ENCODE measurements at places on chromosomes 2 and 18.

DNA sequence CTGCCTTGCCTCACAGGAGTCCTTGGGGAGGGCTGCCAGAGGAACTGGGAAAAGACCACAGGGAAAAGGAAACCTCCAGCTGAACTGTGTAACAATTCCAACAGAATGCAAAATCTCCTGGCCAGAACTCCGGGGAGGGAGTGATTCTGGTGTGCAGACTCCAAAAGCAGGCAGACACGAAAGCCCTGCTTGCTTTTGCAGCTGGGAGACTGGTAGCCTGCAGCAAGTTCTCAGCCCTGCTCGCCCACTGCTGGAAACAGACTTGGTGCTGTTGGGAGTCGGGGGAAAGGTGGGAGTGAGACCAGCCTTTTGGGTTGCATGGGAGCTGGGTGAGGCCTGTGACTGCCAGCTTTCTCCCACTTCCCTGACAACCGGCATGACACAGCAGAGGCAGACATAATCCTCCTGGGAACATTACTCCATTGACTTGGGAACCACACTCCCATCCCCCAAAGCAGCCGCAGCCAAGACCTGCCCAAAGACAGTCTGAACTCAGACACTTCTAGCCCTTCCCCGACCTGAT is 26.0 kb upstream of the NMI start:
- no peak for DNase-seq

DNA sequence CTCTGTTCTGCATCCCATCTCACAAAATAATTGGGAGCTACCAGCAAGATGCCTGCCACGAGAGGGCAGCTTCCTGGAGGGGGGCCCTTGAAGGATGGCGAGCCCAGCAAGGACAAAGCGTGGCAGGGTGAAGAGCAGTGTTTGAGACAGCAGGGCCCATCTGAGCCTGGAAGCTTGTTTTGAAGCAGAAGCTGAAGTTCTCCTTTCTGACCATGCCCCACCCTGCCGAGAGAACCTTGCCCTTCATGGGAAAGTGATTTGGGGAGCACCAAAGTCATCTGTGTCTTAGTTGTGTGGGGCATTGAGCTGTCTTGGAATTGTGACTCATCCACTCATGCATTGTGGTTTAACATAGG is 216.3 kb downstream of the BCL11A start:
- no peak for DNase-seq

DNA sequence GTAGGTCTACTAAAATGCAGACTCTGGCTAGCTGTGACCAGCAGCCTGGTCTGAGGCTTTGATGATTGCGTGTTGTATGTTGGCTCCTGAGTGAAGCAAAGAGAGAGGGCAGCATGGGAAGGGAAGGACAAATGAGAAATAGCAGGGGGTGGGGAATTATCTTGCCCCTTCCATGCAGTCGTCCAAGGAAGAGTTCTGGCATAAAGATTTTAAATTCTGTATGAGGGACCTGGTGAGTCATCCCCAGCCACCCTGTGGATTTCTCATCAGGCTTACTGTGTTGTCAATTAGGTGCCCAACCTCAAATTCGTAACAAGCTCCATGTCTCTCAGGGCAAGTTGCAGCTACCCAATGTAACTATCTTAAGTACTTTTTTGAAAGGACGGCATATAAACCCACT is 72.1 kb upstream of the NOSTRIN start:
- no peak for DNase-seq

DNA sequence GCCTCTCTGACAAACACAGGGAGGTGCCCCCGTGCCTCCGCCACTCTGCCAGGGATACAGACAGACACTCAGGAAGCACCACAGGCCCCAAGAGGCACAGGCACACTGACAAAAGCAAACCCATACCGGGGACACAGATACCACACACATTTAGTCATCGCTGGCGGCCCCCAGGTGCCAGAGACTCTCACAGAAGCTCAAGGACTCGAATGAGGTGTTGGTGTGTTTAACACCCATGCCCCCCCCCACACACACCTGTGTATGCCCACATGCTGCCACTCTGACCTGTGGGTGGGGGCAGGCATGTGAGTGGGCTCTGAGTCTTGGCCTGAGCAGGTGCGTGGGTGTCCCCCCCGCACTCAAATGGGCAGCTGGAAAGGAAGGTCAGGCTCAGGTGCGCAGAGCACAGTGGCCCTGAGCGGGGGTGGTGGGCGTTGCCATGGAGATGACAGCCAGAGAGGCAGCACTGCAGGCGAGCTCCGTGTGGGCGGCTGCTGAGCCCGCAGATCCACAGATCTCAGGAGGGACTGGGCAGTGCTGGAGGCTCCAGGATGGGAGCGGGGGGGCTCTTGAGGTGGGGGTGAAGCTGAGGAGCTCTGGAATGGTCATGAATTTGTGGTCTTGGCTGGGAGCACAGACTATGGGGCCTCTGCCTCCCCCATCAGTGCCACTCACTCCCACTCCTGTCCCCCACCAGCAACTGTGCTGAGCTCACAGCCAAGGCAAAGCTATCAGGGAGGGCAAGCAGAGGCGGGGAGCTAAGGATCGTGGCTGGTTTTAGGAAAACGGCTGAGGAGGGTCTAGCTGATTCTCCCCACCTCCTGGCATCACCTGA is 73.9 kb upstream of the TAF1B start:
- no peak for DNase-seq

DNA sequence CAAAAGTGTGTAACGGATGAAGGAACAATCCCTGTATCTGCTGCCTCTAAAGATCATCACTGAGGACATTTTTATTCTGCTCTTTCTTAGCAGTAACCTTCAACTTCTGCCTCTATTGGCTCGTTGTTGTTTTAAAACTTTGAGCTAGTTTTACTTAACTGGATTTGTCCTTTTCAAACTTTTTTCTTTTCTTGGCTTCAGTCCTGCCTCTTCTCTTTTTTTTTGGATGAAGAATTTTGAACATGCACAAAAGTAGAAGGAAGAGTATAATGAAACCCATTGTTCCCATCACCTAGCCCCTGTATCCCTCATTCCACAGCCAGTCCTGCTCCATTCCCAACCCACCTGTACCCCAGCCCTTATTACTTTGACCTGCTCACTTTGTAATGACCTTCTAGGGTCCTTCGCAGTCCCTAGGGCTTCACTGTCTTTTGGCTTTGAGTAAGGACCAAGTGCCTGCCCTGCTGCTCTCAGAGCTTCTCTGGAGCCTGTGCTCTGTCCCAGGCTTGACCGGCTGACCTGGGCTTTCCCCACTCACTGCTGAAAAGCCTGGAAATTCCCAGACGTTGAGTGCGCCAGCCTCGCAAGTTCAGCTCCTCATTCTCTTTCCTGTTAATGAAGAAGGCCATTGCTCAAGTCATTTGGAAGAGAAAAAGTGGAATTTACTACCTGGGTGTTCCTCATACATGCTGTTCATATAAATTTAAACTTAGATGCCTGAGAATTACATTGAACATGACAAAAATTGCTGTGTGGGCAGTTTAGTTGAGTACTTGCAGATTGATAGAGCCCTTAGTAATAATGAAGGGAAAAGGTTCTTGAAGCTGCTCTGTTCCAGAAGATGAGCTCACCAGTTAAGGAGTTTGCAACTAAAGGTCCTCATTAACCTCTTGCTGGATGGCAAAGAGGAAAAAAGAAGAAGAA is 149.3 kb upstream of the ALPP start:
- no peak for DNase-seq

GRCh38 chr2:105400138-105400540 is 1.3 kb upstream of the FHL2 start:
- no peak for DNase-seq

DNA sequence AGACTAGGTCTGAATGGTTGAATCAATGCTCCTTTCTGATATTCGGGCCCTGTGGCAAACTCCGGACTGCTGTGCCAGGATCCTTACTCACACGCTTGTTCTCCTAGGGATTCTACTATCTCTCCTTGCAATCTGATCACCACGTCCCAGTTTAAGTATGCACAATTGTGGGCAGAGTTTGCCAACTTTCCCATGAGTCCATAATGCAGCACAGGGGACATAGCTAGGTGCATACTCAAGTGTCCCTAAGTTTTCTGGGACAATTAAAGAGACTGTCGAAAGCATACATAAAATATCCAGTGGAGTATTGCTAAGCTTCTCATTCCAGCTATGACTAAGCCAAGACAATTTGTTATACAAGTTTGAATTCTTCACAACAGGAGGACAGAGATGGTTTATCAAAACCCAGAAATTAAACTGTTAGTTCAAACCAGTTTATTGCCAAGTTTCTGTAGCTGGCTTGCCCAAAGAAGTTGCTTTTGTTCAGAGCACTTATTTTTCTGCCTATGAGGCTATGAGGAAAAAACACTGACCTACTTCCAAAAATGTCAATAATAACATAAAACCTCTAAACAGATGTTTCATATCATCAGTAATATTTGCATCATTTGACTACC is 136.1 kb downstream of the EXOC6B start:
- DNase-seq = no peak

DNA sequence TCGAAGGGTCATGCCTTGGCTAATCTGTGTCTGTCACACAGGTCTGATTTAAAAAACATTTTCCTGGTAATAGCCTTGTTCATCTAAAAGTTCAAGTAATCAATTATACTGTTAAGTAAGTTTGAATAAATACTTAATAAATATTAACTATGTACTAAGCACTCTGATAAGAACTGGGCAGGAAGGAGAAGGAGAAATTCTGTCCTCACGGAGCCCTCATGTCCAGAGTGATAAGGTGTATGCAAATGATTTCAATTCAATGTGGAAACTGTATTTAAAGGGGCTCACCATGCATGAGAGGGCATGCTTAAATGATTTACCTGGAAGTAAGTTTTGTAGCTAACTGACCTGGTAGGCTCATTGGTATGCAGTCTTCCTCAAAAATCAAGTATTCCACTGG is 94.0 kb upstream of the LYPD6 start:
- no peak for DNase-seq

GRCh38 chr2:8501061-8501720 is 180.7 kb upstream of the ID2 start:
- peak; percentile 19 for DNase-seq

DNA sequence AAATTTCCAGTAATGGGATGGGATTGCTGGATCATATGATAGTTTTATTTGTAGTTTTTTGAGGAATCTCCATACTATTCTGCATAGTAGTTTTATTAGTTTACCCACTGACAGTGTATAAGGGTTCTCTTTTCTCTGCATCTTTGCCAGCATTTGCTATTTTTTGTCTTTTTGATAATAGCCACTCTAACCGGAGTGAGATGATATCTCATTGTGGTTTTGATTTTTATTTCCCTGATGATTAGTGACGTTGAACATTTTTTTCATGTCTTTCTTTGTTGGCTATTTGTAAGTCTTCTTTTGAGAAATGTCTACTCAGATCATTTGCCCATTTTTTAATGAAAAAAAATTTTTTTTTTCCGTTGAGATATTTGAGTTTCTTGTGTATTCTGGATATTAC is 26.1 kb downstream of the TMEM17 start:
- no peak for DNase-seq

GRCh38 chr2:166661391-166661790 is 167.3 kb upstream of the SCN7A start:
- DNase-seq = no peak

GRCh38 chr2:164984428-164984827 is 29.1 kb upstream of the SLC38A11 start:
- DNase-seq = no peak

DNA sequence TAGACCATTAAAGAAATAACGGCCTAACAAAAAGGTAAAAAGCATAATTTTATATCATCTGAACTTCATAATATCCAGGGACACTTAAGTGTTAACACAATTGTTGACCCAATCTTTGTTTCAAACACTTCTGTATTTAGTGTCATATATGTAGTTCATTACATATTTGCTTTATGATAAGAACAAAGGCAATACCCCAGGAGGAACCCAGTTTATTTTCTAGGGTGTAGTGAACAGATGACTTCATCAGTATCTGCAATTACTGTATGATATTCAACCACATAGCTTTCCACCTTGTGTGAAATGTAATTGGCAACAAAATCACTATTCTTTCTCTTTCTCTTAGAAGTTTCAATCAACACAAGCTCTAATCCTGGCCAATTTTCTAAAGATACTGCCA is 177.8 kb downstream of the SLC39A10 start:
- no peak for DNase-seq

DNA sequence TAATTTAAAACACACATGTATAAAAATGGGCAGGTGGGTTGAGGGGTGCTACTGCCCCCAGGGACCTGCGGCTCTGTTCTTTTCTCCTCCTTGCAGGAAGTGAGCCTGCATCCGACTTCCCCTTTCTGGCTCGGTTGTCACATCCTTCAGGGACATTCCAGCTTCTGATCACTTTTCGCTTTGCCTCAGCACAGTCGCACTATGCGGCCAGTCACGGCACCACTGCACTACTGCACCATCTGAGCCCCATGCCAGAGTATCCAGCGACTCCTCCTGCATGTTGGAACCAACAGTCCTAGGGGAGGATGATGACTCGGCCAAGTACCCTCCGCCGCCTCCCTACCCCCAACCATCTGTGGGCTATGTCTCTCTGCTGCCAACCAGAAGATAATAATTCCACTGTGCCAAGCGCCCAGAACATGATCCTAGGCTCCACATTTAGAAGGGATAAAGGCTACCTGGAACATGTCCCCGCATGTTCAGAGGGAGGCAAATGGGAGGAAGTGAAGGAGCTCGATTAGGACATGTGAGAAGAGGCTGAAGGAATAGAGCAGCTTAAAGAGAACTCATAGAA is 17.6 kb downstream of the CDC42EP3 start:
- no peak for DNase-seq

GRCh38 chr2:41706286-41706685 is 341.5 kb upstream of the PKDCC start:
- DNase-seq = no peak

DNA sequence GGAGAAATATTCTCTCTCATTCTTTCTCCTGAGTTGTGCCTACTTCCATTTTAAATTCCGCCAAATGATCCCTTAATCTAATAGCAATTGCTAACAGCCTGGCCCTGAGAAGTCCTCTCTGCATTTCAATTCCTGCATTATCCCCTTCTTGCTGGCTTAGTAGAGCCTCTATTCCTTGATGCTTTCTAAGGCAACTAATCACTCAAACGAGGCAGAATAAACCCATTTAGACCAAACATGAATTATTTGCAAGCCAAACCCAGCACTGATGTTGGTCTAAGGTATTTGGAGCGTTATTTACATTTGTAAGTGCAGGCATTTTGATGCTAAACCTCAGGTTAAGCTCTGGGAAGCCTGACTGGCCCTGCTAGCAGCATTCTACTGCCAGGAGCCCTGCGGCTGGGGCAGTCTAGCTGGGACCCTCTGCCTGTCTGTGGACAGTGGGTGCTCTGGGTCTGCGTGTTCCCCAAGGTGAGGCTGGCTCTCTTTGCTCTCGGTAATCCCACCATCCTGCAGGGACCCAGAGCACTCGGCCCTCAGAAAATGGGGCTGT is 173.1 kb upstream of the HS6ST1 start:
- no peak for DNase-seq

- DNase-seq = peak; percentile 15
Measured at GRCh38 chr2:239936838-239937581, 88.1 kb downstream of the NDUFA10 start.

DNA sequence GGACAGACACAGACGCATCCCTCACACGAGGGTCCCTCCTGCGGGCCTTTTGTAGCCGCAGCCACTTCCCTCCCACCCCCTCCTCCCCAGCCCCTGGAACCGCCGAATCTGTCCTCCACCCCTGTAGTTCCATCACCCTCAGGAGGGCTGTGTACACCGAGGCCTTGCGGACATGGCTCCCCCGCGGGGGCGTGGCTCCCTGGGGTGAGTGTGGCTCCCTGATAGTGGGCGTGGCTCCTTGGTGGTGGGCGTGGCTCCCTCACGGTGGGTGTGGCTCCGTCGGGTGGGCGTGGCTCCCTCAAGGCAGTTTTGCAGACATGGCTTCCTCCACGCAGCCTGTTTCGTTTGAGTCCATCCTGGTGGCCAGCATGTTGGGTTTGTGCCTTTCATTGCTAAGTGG is 420.7 kb upstream of the SALL3 start:
- no peak for DNase-seq

- DNase-seq = no peak
Measured at GRCh38 chr2:122478117-122478516, 722.7 kb downstream of the TSN start.

- no peak for DNase-seq
Measured at GRCh38 chr2:190664240-190664639, 15.4 kb downstream of the NAB1 start.
